ENCODE measurements at places on chromosomes 3 and 15.

DNA sequence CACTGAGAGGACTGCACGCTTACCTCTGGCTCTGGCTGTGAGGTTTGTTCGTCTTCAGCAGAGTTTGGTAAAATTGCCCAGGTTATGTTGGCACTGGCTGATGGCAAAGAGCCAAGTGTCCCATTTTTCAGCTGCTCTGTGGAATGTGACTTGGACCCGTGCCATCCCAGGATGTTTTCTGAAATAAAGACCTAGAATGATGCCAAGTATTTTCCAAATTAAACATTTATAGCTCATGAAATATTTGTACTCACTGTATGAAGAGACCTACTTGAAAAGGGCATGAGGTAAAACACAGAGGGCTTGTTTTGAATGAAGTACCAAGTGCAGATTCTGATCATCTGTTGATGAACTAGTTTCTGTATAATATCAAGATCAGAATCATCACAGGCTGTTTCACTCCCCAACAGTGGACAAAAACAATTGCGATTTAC lies 200.5 kb downstream of the STT3B start:
- DNase-seq: no peak

DNA sequence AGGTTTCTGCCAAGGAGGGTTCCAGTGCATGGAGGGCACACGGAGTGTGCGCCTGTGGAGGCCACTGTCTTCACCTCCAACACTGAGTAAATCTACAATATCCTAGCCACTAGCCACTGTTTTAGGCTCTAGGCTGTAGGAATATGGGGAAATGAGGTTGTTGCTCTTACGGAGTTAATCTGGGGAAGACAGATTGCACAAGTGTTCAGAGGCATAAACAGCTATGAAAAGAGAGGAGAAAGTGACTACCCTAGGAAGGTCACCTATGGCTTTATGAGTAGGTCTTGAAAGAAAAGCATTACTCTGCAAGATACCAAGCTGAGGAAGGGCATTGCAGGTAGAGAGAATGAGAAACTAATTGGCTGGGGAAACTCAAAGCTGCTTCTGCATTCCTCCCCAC lies 85.7 kb downstream of the CYP19A1 start:
- no peak for DNase-seq

DNA sequence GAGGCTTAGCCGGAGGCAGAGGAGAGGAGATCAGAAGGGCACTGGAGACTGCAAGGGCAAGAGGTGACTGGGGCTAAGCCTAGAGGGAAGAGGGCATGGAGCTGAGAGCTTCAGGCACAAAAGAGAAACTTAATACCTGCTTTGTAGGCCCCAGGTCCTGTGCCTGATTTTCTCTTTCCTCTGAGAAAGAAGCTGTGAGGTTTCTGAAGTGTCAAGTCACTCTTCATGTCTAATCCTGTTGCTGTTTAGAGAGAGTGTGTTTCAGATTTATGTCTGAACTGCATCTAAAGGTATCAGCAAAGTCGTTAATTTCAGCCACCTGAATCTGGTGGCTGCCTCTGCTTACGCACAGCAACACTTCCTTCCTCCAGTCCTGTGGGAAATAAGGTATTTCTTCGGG lies 106.9 kb upstream of the RNU6-1 start:
- no peak for DNase-seq

GRCh38 chr15:90264671-90265070 lies 801 bp upstream of the NGRN start:
- DNase-seq: no peak
